ENCODE measurements at places on chromosomes 4 and X. TPM values are rescaled to one million over a fixed set of nuclear protein-coding genes. Genes with fewer than 3 reads are reported as not detected.

The COL4A6 gene
- 1.3 TPM for total RNA-seq

The RP2 gene
- 23.3 TPM for total RNA-seq

The FGFBP2 gene
- not detected for total RNA-seq

The STOX2 gene
- total RNA-seq = 1.1 TPM

The FABP2 gene
- total RNA-seq = not detected

The CT45A2 gene
- not detected for total RNA-seq

The PABPC1L2A gene
- total RNA-seq = not detected

The GLRA2 gene
- total RNA-seq = not detected

The KLHL5 gene
- 50.9 TPM for total RNA-seq

The SLC49A3 gene
- total RNA-seq = 11.6 TPM

The QRFPR gene
- not detected for total RNA-seq

The DMP1 gene
- not detected for total RNA-seq

The KLHL4 gene
- 5.0 TPM for total RNA-seq

The NKX6-1 gene
- total RNA-seq = 0.18 TPM

The SERTM2 gene
- not detected for total RNA-seq

The EFHC2 gene
- total RNA-seq = 0.45 TPM

The XAGE1A gene
- total RNA-seq = not detected

The CDKL5 gene
- 3.7 TPM for total RNA-seq

The NAP1L2 gene
- 0.49 TPM for total RNA-seq

The VCX3B gene
- not detected for total RNA-seq

The TSPAN7 gene
- total RNA-seq = 0.82 TPM

The ESX1 gene
- total RNA-seq = not detected

The HELT gene
- not detected for total RNA-seq

The MAGEA4 gene
- not detected for total RNA-seq

The SSX1 gene
- total RNA-seq = not detected

The ODAPH gene
- not detected for total RNA-seq

The OCRL gene
- total RNA-seq = 11.4 TPM

The SAGE1 gene
- total RNA-seq = not detected

The COX7B2 gene
- total RNA-seq = not detected

The UGT2B15 gene
- not detected for total RNA-seq

The FRG2 gene
- total RNA-seq = not detected

The DDX53 gene
- not detected for total RNA-seq

The SSR4 gene
- total RNA-seq = 34.2 TPM

The CT47B1 gene
- total RNA-seq = not detected

The TLR10 gene
- not detected for total RNA-seq

The AKAP4 gene
- under 0.01 TPM for total RNA-seq

The SHOX gene
- total RNA-seq = not detected

The HDX gene
- 2.9 TPM for total RNA-seq

The ELOVL6 gene
- 23.0 TPM for total RNA-seq

The DMRTC1 gene
- not detected for total RNA-seq

The CDKL2 gene
- 7.5 TPM for total RNA-seq

The INTS6L gene
- total RNA-seq = 3.3 TPM

The KCNE5 gene
- total RNA-seq = 0.36 TPM

The MYL5 gene
- total RNA-seq = 20.4 TPM

The AR gene
- total RNA-seq = 6.3 TPM

The NEUROG2 gene
- not detected for total RNA-seq

The ZXDA gene
- total RNA-seq = 5.2 TPM

The USP51 gene
- 2.2 TPM for total RNA-seq

The CFAP299 gene
- total RNA-seq = 2.1 TPM

The GSX2 gene
- total RNA-seq = not detected

The IL1RAPL2 gene
- 0.27 TPM for total RNA-seq

All from fibroblast of the aortic adventitia (primary cell).